ENCODE measurements at places on chromosomes 13 and 19.

DNA sequence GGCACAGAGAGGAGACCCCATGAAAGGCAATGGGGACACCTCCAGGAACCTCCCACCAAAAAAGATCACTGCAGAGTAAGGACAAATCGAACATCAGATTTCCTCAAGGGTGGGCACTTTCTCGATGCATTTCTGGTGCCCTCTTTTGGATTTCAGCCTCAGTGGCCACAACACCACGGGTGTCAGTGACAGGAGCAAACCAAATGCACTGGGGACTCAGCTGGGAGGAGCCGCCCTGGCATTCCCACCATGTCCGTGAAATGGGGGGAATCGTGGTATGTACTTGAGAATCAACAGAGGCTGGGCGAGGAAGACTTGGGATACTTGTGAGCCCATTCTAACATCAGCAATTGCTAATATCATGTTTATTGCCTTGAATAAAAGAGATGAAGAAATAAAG is 16.3 kb downstream of the FAM187B start:
- no peak for DNase-seq

DNA sequence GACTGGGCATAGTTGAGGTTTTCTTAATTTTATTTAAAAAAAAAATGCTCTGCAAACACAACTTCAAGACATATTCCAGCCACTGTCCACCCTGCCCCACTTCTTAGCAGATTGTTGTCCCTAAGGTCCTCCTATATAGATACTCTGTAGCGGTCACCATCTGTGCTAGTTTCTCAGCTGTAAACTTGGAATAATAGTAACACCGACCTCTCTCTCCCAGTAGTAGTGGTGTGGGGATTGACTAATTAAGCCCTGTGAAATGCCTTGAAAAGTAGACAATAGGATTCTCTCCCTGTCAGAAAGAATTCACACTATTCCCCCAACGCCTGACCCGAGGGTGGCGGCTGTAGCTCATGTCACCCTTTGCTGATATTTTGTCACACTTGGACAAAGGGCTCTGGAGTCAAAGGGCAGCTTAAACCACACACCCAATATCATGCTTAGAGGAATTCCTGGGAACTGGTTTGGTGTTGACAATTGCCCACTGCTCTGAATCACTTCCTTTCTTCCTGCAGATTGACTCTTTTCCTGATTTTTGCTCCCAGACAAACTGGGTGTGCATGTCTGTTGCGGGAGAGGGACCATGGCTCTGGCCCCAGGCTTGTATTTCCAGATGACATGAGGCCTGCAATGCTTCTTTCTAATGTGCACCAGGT is 9.2 kb upstream of the SERP2 start:
- no peak for DNase-seq

GRCh38 chr19:7434391-7434790 is 54.4 kb downstream of the PEX11G start:
- DNase-seq = no peak

- DNase-seq = peak; percentile 80
Measured at GRCh38 chr19:35140962-35141836, 1.9 kb upstream of the FXYD7 start.

DNA sequence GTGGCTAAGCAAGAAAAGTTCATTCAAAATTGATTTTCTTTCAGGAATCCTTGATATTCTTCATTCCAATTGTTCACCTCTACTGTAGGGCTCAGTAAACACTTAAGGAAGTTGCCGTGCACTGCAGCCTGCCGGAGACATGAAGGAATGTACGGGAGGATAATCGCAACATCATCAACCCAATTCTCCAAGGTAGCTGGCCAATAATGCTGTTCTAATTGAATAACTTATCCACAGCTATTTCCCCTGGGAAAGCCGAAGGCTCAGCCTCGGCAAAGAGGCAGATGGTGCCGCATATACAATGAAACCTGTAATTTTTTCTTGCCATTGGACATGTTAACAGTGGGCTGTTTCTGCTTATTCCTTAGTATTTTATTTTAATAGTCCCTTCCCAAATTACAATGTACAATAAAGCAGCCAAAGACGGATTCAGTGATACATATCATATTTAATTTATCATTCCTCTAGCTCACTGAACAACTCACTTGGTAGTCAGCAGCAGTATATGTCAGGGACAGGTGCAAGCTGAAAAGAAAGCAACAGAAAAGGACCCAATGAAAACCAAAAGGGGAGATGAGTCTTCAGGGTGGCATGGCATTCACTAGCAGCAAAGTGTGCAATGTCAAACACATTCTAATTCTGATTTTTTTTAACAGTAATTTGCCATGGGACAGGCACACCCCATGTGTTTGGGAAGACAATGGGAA is 420.5 kb upstream of the KLF12 start:
- no peak for DNase-seq

DNA sequence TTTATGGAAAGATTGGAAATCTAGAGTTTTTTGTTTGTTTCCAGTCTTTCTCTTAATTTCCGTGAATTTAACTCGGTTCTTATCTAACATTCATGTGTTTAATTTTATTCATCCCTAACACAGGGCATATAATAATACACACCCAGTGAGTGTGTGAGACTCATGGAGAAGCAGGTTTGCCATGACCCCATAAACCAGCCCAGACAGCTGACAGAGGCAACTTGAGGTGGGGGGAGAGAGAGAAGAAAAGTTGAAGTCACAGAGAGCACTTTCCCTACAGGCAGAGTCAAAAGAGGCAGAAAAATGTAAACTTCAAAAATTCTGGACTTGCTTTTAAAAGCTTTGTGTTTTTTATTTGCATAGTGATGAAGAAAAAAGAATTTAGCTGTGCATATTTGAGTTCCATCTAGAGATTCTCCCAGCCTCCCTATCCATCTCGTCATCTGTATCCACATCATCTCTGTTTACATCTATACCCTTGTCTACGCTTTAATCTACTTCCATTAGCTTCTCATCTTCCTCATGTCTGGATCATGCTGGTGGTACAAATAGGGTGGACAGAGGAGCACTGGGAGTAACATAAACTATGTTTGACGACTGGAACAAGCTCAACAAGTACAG is 60.2 kb downstream of the THSD1 start:
- no peak for DNase-seq

DNA sequence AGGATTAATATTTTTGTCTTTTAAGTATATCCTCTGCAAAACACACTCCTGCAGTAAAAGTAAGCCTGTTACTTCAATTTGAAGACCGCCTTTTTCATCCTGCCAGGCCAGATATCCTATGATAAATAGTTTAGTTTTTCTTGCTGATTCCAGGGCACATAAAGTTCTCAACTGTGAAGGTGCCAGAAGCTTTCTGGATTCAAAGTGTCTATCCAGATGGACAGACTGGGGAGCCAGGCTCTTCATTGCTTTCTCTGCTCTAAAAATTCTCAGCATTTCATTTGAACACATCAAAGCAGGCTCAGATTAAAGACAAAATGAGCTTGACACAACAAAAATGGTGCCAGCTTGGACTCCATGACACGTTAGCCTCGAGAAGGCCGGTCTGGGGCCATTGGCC is 53.6 kb upstream of the UBL3 start:
- DNase-seq = no peak

DNA sequence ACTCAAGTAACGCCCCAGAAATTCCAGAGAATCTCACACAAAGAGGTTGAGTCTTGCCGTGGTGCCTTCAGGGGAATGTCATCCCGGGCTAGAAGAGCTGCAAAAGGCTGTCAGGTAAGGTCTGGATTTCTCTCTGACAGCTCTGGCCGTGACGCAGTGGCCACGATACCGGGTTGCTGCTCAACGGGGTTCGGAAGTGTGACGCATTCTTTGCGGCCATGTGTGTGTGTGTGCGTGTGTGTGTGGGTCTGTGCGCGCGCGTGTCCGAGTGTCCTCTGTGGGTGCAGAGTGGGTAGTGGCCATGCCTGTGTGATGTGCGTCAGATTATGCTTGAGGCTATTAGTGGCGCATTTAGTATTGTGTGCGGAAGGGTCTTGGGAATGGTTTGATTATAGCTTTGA is 306 bp downstream of the ZNF540 start:
- DNase-seq = peak; percentile 38

- no peak for DNase-seq
Measured at GRCh38 chr19:18697680-18698079, 14.2 kb downstream of the CRTC1 start.

GRCh38 chr19:31185261-31185660 is 164.0 kb downstream of the TSHZ3 start:
- no peak for DNase-seq

GRCh38 chr13:49733181-49733951 is 42.1 kb upstream of the EBPL start:
- no peak for DNase-seq

- DNase-seq = no peak
Measured at GRCh38 chr19:46828484-46828883, 22.2 kb downstream of the AP2S1 start.

DNA sequence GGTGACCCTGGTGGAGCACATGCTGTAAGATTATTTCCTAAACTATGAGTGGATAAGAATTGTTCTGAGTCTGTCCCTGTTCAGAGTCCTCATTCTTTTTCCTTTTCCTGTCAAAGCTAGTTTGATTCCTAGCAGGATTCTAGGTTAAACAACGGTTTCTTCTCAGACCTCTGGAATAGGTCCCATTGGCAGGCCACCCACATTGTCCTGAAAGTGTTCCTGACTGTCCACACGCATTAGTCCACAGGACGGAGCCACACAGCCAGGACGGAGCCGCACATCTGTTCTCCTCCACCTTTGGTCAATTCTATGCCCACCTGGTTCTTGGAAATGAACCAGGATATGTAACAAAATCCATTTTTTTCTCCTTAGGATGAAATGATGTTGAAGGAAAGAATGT is 46.1 kb downstream of the ANKRD10 start:
- DNase-seq = no peak

GRCh38 chr19:18464646-18465045 is 26.7 kb upstream of the ISYNA1 start:
- DNase-seq = no peak

DNA sequence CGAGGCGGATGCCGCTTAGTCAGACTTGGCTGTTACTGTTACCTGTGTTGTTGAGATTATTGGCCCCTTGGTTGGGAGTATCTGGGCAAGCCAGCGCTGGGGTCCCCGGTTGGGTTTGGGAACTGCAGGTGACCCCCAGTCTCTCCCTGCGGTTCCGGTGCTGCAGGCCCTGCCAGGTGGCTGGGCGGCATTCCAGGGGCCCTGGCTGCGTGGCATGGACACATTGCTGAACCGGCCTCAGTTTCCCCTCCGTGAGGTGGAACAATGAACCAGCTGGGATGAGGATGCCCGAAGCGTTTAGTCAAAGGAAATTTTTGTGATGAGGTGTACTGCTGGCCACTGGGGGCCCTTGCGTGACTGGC is 538 bp downstream of the B3GNT3 start:
- no peak for DNase-seq

DNA sequence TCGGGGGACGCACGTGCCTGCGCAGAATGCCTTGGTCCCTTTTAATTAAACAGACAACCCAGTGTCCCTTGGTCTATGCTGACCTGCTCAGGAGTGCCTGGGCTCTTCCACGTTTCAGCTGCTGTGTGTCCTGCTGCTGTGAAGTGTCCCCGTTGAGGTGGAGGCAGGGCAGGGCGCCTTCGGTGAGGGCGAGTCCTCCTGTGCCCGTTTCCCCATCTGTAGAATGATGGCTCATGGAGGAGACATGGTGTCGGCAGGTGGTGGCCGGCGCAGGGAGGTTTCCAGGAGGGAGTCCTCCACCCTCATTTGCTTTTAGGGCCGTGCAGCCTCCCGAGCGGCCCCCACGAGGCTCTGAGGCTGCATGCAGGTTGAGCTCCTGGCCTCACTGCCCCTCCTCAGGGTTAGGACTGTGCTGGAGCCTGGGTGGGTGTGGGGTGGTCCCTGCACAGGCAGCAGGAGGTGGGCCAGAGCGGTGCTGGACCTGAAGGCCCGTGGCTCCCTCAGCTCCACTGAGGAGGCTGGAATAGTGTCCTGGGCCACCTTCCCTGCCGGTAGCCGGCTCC is 8.8 kb downstream of the STK11 start:
- DNase-seq = no peak

- DNase-seq = no peak
Measured at GRCh38 chr19:47049307-47049700, 880 bp upstream of the TMEM160 start.

DNA sequence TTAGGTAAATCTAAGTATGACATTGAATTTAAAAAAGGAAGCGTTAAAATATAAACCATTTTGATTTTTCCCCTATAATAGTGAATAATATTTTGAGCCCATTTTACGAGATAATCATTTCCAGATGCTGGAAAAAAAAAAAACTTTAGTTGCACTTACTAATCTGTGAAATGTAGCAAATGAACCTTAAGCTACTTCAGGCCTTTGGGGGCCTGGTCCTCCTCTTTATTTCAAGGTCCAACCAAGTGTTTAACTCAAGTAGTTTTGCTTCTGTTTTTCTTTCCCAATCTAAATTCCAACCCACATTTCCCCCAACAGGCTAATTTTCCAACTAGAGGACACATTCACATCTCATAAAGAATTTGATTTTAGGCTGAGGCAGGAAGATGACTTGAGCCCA is 101.2 kb downstream of the TNFRSF19 start:
- DNase-seq = no peak

DNA sequence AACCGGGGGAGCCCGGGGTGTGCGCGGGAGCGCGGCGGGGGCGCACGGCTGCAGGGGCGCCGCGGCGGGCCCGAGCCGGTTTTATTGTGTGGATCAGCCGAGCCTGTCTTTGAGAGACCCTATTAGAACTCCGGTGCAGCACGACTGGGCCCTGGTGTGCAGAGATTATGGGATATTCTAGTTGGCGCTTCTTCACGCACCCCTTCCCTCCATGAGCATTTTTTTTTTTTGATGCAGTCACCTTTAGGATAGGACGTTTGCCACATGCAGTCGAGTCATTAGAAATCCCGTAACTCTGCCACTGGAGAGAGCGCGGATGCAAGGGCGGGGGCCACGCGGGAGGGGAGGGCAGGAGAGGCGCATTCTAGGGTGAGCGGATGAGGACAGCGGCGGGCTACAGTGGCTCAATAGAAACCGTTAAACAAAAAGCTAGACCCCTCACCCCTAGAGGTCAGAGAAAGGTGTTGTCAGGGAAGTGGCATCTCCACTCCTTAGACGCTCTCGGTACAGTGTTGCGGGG is 3.7 kb downstream of the FGF9 start:
- DNase-seq = no peak

DNA sequence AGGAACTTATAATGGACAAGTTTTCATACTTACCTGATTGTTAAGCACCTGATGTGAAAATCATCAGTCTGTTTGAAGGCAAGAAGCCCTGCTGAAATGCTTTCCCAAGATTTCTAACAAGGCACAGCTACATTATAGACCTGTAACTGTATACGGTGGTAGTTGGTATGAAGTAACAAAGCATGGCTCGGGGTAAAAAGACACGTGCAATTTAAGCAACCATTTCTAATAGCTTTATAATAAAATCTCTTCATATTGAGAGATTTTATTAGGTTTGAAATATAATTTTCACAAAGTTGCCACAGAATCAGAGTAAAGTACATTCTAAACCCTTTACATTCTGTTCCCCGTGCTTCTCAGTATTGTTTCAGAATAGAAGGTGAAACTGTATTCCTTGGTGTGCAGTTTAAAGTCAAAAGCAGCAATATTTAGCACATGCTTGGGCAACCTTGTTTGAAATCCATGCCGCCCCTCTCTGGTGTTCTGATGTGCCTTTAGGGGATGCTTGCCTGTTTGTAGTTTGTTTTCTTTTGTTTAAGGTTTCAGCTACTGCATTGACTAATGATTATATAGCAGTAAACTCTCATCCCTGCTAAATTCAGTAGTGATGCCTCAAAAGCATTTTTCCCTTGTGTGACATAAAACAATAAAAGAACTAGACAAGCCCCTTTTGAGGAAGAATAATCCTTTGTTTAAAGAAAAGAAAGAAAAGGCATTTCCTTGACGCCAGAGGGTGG is 125.2 kb upstream of the OBI1 start:
- no peak for DNase-seq

GRCh38 chr19:1989513-1990229 is 25.8 kb downstream of the BTBD2 start:
- no peak for DNase-seq

All from activated CD8-positive, alpha-beta memory T cell treated with anti-CD3 and anti-CD28 coated beads for 1 hour (primary cell).